Stimulated activated CD4-positive, alpha-beta T cell treated with anti-CD3 and anti-CD28 coated beads, Interleukin-15, amount 100 ng/mL, for 24 hours (primary cell): ENCODE measurements at places on chromosomes 2 and 18.

GRCh38 chr18:32219431-32220018, 29.7 kb downstream of the MEP1B start:
- no peak for DNase-seq

GRCh38 chr2:174753038-174753633, 11.1 kb downstream of the CHRNA1 start:
- DNase-seq: no peak

- DNase-seq: no peak
Measured at GRCh38 chr18:40371673-40372072, 1583.4 kb upstream of the PIK3C3 start.

DNA sequence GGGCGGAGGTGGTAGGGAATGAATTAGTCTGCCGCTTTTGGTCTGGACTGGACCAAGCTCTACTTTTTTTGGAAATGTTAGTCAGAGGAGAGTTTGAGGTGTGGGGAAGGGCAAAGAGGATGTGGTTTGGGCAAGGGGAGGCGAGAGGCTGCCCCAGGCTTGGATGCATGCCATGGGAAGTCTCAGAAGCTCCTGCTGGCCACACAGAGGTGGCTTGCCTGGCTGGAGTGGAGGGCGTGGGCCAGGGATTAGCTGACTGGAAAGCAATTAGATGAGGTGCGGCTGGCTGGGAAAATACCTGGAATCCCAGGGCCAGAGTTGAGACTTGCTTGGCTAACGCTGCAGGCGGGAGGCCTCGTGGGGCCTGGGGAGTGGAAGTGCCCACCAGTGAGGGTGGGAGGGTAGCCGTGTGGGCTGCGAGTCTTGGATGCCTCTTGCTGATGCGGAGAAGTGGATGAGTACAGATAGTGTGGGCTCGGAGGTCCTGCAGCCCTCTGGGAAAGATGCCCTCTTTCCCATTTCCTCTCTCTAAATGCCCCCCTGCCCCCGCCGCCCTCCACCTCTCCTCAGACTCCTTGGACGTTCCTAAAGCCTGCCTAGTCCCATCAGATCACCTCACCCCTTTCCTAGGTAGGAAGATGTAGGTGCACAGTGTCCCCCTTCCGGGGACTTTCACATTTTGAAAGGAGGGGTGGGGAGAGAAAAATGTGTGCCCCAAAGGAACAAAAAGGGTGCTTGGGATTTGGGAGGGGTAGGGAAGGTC, 117.6 kb downstream of the SMAD7 start:
- peak; percentile 46 for DNase-seq

DNA sequence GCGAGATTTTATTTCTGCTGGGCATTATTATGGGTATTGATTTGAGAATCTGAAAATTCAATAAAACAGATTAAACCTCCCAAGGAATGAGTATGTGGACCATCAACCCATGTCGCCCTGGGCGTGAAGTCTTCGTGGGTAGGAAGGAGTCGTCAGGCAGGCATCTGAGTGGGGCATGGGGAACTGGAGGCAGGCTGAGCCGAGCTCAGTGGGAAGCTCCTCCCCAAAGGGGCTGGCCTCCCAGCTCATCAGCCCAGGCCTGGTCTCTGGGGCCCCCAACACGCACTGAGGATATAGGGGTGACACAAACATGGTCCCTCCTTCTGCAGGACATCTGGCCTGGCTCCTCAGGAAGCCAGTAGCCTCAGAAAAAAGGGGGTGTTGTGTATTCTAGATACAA, 265.2 kb downstream of the TFCP2L1 start:
- DNase-seq: no peak

GRCh38 chr2:140604096-140604495, 1526.7 kb downstream of the LRP1B start:
- DNase-seq: no peak

- DNase-seq: no peak
Measured at GRCh38 chr2:207502577-207503198, 27.1 kb upstream of the CREB1 start.

- peak; percentile 83 for DNase-seq
Measured at GRCh38 chr2:109143214-109144187, 14.5 kb downstream of the SH3RF3 start.

- no peak for DNase-seq
Measured at GRCh38 chr2:137981112-137981656, 16.9 kb downstream of the HNMT start.

DNA sequence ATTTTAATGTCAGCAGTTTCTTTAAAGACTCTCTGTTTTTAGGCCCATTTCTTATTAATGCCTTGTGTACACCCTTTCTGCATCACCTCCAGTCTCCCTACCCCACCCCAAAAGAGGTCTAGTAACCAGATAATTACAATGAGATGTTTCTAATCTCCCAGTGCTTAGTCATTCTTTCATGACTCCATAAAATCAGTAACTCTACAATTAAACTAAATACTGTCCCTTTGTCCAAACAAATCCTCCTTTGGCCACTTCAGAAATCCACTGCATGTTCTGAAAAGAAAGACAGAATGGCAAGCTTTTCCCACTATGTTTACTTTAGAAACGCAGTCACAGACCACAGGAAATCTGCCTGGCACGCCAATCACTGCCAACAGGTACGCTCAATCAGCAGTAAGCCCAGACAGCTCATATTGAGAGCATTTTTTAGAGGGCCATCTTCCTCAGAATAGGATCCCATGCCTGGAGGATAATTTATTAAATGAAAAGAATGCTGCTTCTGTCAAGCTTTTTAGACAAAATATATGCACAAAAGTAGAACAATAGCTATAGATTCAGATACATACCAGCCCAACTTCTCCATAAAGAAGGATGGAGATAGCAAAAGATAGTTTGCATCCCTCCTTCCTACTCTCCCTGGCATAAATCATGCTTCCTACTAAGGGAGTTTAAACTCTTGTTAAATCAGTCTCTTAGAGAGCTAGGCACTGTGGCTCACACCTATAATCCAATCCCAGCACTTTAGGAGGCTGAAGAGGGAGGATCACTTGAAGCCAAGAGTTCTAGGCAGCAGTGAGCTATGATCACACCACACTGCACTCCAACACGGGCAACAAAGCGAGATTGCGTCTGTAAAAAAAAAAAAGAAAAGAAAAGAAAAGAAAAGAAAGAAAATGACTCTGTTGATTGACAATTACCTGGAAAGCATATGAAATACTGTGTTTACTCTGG, 14.6 kb downstream of the CLASP1 start:
- peak; percentile 25 for DNase-seq
